ENCODE measurements at places on chromosomes 6 and 20.

- DNase-seq: peak; percentile 87
These were observed 70.2 kb downstream of the HFE start for GRCh38 chr6:26157251-26158075.

DNA sequence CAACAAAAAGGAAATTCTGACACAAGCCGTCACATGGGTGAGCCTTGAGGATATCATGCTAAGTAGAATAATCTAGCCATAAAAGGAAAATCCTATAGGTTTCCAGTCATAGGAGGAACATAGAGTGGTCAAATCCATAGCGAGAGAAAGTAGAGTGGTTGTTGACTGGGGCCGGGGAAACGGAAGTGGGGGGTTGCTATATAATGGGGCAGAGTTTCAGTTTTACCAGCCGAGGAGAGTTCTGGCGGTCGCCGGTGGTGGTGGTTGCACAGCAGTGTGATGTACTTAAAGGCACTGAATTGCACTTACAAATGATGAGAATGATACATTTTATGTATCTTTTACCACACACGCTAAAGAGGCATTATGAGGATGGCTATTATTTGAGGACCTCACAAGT, 4.9 kb downstream of the GPR31 start:
- no peak for DNase-seq

DNA sequence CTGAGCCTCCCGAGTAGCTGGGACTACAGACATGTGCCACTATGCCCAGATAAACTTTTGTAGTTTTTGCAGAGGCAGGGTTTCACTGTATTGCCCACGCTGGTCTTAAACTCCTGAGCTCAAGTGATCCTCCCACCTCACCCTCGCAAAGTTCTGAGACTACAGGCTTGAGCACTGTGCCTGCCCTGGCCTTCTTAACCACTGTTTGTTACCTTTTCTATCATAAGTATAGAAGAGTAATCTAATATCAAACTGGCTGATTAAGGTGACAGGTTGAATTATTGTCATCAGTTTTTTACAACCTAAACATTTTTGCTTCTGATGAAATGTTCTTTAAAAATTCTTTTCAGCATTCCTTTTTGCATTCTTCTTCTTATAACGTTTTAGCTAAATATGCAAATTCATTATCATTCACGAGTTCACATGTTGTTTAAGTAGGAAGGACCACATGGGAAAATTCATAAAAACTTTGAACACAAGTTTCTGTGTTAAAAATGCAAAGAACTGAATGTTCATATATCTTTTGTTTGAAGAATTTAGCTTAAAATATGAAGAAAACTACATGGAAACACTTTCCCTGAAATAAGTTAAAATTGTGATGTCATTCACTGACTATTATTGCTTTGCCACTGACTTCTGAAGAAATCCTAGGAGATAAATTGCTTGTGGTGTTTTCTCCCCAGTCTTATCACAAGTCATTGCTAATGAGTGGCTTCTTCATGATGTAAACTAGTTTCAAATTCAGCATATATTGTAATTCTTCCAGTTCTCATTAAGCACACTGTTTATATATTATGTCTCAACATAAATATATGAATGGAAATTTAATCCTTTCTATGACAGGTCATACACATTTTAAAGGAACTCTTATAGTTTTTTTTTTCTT, 106.7 kb downstream of the ADGRB3 start:
- DNase-seq: no peak

GRCh38 chr6:158213925-158214674, 46.0 kb downstream of the GTF2H5 start:
- peak; percentile 43 for DNase-seq

DNA sequence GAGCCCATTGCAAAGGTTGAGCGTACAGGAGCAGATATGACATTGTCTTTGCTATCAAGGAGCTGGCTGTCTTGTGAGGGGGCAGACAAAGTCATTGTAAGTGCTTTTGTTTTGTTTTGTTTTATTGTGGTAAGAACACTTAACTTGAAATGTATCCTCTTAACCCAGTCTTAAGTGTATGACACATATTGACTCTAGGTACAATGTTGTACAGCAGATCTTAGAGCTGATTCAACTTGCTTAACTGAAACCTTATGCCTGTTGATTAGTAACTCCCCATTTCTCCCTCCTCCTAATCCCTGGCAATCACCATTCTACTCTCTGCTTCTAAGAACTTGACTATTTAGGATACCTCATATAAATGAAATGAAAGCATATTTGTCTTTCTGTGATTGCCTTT, 429.0 kb downstream of the BMP2 start:
- DNase-seq: no peak

DNA sequence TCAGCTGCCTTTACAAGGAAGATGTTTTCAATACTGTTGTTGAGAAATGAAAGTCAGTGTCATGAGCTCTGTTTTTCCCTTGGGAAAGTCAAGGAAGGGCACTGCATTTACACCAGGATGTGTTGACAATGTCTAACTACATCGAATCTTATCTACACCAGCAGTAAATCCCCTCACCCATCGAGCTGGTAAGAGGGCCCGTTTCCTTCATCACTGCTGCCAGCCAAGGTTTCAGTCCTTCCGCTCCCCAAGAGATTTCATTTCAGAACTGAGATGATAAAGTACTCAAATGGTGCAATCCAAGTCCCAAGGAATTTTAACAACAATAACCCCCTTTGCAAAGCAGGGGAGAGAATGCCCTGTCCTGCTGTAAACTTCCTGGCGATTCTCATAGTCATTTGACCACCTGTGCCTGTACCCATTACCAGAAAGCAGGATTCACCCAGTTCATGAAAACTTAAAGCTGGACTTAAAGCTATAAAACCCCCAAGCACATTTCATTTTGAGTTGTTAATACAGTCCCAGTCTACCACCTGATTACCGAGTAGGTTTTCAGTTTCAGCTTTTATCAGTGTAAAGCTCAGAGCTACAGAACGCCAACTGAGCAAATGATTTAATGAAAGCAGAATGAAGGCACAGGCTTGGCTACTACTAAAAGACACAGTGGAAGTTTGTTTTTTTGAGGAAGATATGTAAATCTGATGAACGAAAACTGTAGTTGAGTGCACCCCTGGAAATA, 122.5 kb upstream of the TAB2 start:
- no peak for DNase-seq

- no peak for DNase-seq
These were observed 75.9 kb downstream of the ERMARD start for GRCh38 chr6:169827290-169827717.

DNA sequence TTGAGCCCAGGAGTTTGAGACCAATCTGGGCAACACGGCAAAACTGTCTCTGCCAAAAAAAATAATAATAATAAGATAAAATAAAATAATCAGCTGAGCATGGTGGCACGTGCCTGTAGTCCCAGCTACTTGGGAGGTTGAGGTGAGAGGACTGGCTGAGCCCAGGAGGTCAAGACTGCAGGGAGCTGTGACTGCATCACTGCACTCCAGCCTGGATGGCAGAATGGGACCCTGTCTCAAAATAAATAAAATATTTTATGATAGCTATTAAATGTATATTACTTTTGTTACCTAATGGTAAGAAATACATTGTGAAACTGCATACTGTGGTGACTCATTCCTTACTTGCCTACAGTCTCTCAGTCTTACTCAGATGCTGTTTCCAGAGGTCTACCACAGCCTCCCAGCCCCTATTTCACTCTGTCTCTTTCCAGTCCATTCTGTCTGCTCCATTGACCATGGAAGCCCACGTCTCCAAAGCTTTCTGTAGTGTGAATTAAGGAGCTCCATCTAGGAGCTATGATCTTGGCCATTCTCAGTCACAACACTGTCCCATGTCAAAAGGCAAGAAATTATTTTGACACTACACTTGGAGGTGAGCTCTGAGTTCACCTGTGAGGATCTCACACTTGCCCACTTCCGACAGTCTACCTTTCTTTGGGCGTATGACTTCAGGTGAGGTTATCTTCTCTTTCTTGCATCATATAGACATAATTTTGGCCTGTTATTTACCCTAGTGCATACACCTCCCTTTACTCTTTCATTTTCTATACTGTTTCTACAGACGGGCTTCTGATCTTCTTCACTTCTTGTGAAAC, 22.4 kb upstream of the SNX9 start:
- DNase-seq: no peak

DNA sequence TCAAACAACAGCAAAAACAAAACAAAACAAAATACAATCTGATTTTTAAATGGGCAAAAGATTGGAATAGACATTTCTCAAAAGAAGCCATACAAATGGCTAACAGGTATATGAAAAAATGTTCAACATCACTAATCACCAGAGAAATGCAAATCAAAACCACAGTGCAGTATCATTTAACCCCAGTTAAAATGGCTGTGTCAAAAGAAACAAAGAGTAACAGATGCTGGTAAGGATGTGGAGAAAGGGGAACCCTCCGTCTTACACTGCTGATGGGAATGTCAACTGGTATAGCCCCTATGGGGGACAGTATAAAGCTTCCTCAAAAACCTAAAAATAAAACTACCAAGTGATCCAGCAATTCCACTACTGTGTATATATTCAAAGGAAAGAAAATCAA, 10.9 kb upstream of the NELFCD start:
- no peak for DNase-seq

- DNase-seq: no peak
These were observed 24.0 kb upstream of the MYT1 start for GRCh38 chr20:64140061-64140931.

GRCh38 chr6:135146162-135146934, 34.8 kb upstream of the MYB start:
- DNase-seq: peak; percentile 21

DNA sequence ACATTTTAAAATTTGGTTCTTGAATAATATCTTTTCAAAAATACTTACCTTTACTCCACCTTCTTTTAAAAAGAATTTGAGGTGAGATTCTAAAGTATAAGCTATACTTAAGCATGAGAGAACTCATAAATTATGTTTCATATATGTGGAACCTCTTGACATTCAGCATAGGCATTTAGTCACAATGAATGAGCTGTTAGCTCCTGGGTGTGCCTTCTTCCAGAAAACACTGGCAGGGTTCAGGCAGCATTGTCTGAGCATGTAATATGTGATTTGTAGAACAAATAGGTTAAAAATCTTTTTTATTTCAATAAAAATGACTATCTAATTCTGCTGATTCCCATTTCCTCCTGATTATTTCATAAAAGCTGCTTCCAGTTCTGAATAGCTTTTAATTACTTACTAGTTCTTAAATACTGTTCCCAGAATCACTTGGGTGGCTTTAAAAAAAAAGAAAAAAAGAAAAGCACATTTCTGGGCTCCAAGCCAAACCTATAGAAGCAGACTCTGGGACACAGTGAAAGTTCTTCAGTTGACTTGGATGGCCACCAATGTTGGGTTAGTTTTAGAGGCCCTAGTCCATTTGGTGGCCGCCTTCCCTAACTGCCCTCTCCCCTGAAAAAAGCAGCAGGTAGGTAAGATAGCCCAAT, 20.2 kb downstream of the RNF8 start:
- DNase-seq: no peak

GRCh38 chr6:130742131-130742681, 85.0 kb upstream of the SMLR1 start:
- no peak for DNase-seq

DNA sequence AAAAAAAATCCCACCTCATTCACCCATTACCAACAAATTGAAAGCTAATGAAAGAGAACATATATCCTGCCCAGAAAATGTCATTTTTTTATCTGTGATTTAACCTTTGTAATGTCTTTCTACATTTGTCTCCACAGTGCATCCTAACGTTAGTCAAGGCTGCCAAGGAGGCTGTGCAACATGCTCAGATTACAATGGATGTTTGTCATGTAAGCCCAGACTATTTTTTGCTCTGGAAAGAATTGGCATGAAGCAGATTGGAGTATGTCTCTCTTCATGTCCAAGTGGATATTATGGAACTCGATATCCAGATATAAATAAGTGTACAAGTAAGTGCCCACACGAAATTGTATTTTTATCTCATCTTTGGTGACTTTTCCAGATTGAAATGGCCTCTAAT, 30.0 kb downstream of the RSPO3 start:
- DNase-seq: no peak

- DNase-seq: no peak
These were observed 197.7 kb downstream of the FAXC start for GRCh38 chr6:99151634-99152346.

DNA sequence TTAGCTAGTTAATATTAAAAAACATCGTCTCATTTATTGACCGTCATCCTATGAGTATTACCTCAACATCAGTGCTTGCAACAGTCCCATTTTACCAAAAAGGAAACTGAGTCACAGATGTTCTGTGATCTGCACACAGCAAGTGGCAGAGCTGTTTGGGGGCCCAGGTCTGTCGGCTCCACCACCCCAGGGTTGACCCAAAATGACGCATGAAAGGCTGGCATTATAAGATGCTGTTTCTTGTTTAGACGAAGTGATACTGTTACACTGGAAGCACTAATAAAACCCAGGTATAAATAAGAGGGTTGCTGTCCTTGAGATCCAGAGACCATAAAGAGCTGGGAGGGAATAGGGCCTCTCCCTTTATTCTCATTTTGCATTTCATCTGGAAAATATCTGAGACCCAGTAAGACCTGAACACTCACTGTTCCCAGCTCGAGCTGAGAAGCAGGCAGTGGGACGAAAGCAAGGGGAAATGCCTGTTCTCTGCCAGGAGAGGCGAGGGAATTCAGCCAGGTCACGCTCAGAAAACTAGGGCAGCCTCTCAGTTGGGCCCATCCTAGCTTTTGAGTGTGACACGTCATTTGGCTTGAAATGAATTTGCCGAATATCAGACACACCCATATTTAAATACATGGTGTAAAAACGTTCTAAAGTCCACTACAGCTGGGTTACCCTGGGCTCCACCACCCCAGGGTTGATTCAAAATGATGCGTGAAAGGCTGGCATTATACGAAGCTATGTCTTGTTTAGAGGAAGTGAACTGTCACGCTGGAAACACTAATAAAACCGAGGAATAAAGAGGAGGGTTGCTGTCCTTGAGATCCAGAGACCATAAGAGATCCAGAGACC, 1.4 kb upstream of the MICAL1 start:
- DNase-seq: no peak

GRCh38 chr20:5135363-5136012, 8.7 kb downstream of the CDS2 start:
- no peak for DNase-seq

DNA sequence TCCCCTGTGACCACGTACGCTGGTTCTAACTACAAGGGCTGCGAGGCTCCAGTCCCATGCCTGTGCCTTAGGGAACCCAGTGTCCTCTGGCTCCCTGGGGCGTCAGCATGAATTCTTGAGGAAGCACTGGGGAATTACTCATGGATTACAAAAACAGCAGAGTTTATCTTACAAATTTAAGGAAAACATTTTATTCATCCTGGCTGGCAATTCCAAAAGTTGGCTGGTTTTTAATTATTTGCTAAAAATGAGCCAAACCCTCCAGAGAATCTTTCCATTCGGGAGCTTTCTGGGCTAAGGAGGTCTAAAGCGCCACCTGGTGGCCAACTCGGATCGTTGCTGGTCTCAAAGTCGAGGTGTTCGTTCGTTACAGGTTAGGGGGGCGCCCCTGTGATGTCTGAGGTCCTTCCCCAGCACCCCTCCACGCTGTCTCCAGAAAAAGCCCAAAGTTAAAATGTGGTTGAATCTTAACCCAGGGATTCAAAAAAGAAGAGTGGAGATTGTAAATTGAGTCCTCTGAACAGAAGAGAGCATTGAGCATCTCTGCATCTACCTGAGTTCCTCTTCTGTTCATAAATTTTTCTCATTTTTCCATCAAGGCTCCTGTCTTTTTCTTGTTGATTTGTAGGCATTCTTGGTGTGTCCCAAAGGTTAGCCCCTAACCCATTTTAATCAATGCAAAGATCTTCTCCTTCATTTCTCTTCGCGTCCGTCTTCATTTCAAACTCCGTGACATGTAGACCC, 99.4 kb downstream of the BFSP1 start:
- DNase-seq: peak; percentile 15

GRCh38 chr20:37308086-37309050, 18.9 kb downstream of the MANBAL start:
- no peak for DNase-seq

- DNase-seq: no peak
These were observed 30.1 kb downstream of the CITED2 start for GRCh38 chr6:139344186-139344963.

Measured in NCI-H2107 (cell line).